Stimulated activated CD4-positive, alpha-beta T cell treated with anti-CD3 and anti-CD28 coated beads, Interleukin-2, amount 100 ng/mL, for 24 hours (primary cell): ENCODE measurements at places on chromosomes 3 and 15.

DNA sequence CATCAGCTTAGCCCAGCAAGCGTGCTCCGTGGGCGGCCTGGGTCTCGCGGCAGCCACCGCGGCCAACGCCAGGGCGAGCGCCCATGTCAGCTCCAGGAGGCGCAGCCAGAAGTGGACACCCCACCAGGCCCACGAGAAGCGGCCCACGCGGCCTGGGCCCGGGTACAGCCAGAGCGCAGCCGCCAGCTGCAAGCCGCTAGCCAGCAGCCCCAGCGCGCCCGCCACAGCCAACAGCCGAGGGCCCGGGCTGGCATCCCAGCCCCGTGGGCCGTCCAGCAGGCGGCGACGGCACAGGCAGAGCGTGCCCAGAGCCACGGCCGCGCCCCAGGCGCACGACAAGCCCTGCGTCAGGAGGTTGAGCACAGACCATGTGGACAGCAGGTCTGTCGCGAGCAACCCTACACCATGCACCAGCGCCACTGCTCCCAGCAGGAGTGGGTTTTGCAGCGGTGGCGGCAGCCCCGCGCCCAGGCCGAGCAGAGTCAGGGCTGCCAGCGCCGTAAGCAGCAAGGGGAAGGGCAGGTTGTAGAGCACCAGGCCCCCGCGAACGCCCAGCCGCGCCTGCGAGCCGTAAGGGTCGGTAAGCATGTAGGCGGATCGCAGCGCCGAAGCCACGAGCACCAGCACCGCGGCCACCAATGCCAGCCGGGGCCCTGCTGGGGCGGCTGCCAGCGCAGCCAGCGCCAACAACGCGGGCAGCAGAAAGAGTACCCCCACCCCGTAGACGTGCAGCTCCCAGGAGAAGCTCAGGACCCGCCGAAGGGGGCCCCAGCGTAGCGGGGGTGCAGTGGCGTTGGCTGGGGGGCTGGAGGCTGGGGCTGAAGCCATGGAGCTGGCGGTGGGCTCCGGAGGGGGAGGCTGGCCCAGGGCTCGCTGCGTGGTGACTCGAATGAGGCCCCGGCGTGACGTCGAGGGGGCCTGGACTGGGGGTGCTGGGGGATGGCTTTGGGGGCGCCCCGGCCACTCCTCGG, 4.9 kb downstream of the PRRT3 start:
- no peak for DNase-seq

- no peak for DNase-seq
Observed at GRCh38 chr3:177541541-177541940, 344.3 kb upstream of the TBL1XR1 start.

GRCh38 chr3:148816427-148816826, 11.2 kb upstream of the CPB1 start:
- no peak for DNase-seq

GRCh38 chr3:32733631-32734229, 48.7 kb downstream of the CNOT10 start:
- no peak for DNase-seq

DNA sequence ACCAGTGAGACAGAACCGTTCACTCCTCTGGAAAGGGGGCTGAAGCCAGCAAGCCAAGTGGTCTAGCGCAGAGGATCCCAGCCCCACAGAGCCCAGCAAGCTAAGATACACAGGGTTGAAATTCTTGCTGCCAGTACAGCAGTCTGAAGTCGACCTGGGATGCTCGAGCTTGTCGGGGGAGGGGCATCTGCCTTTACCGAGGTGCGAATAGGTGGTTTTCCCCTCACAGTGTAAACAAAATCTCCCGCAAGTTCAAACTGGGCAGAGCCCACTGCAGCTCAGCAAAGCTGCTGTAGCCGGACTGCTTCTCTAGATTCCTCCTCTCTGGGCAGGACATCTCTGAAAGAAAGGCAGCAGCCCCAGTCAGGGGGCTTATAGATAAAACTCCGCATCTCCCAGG, 11.4 kb downstream of the CEP97 start:
- no peak for DNase-seq
